ENCODE measurements at places on chromosomes 4 and X. TPM values are rescaled to one million over a fixed set of nuclear protein-coding genes. Genes with fewer than 3 reads are reported as not detected.

CITED1 gene
- not detected for total RNA-seq

NAT8L gene
- total RNA-seq: 1.6 TPM

TRIM2 gene
- 19.0 TPM for total RNA-seq

CSN1S1 gene
- total RNA-seq: not detected

CASP6 gene
- total RNA-seq: 8.4 TPM

Measured in cardiac ventricle fibroblast (primary cell).